Activated CD4-positive, CD25-positive, alpha-beta regulatory T cell (primary cell): ENCODE measurements at places on chromosomes 12 and 14.

- no peak for DNase-seq
Measured at GRCh38 chr12:63980211-63980610, 135.7 kb downstream of the SRGAP1 start.

- DNase-seq: no peak
Measured at GRCh38 chr12:10363914-10364814, 25.7 kb downstream of the KLRK1 start.

DNA sequence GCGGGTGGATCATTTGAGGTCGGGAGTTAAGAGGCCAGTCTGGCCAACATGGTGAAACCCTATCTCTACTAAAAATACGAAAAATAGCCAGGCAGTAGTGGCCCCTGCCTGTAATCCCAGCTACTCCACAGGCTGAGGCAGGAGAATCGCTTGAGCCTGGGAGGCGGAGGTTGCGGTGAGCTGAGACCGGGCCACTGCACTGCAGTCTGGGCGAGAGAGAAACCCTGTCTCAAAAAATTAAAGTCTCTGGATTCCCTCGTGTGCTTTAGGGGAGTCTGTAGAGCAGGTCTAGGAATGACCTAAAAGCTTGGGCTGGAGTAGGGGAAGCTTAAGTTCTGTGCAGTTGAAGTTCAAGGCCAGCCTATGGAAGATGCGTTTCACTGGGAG is 697 bp upstream of the TULP3 start:
- DNase-seq: no peak

GRCh38 chr12:118103201-118103600 is 610 bp downstream of the VSIG10 start:
- no peak for DNase-seq

DNA sequence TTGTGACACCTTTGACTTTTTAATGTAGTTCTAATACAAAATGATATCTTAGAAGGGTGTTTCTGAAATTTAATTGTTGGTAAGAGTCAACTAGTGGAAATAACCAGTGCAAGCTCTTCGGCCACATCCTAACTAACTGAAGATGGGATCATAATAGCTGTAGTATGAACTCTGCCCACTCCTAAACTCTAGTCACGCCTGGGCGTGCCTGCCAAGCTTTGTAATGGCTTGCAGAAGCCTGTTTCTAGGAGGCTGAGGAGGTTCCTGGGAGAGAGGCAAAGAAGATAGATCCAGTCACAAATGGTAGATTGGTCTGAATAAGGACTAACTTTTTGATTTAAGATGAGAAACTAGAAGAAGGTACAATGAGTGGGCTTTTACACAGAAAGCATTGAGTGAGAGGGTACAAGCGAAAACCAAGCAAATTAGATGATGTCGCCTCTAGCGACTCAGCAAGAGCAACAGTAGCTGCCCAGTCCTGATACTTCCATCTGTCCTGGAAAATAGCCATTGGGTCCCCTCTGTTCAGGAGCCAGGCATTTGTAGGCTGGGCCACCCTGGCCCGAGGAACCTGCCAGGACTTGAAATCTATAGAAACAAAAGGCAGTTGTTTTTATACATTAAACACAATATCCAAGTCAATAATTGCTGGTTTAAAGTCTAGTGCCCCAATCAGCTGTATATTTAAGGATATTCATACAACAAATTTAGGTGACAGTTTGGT is 148.8 kb downstream of the SLC38A4 start:
- DNase-seq: no peak

DNA sequence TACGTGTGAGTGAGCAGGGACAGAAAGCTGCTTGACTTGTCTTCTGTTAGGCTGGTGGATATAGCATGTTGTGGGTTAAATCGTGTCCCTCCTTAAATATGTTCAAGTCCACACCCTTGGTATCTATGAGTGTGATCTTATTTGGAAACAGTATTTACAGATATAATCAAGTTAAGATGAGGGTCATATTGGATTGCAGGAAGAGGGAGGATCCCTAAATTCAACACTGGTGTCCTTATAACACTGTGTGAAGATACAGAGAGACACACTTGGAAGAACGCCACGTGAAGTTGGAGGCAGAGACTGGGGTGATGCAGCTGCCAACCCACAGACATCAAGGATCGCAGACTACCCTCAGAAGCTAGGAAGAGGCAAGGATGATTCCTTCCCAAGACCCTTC is 275.2 kb upstream of the SSTR1 start:
- DNase-seq: no peak
